AG10803 (cell line): ENCODE measurements at places on chromosomes 13 and 19.

DNA sequence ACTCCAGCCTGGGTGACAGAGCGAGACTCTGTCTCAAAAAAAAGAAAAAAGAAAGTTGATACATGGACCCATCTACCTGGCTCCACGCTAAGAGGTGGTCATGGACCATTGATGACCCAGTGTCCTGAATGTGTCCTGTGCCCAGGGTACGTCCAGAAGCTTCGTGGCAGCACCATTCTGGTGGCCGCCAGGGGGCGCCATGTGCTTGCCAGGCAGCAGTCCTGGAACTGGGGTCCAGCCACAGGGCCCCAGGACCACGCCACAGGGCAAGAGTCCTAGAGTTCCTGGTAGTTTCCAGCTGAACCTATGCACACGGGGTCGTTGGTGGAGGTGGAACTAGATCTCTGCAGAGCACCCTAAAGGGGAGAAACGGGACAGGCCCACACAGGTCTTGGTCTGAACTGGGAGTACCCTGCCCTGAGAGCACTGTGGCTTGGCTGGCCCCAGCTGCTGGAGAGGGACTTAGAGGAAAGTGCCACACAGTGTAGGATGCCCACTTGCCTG lies 19.9 kb upstream of the FBXO27 start:
- peak; percentile 56 for DNase-seq

- peak; percentile 99 for DNase-seq
These were observed 7.1 kb downstream of the RFX2 start for GRCh38 chr19:6103217-6103644.

GRCh38 chr19:6801485-6802086 lies 29.1 kb downstream of the VAV1 start:
- no peak for DNase-seq

DNA sequence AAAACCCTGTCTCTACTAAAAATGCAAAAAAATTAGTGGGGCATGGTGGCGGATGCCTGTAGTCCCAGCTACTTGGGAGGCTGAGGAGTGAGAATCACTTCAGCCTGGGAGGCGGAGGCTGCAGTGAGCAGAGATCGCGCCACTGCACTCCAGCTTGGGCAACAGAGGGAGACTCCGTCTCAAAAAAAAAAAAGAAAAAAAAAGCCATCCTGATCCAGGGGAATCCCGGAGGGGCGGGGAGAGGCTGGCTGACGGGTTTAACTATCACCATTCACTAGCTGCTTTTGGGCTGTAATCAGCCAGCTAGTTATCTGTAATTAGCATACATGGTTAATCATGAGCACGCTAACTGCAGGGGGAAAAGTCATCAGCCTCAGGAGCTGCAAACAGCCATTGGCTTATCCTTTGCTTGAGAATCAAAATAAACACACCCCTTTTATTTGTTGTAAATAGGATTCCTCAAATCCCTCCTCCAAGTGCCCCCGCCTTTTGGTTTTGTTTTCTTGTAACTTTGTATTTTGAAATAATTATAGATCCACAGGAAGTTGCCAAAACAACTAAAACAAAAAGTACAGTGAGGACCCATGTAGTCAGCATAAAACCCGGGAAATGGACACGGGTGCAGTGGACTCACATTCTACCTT lies 9.6 kb downstream of the FSD1 start:
- no peak for DNase-seq

- no peak for DNase-seq
These were observed 56.7 kb upstream of the UQCRFS1 start for GRCh38 chr19:29269641-29270040.

DNA sequence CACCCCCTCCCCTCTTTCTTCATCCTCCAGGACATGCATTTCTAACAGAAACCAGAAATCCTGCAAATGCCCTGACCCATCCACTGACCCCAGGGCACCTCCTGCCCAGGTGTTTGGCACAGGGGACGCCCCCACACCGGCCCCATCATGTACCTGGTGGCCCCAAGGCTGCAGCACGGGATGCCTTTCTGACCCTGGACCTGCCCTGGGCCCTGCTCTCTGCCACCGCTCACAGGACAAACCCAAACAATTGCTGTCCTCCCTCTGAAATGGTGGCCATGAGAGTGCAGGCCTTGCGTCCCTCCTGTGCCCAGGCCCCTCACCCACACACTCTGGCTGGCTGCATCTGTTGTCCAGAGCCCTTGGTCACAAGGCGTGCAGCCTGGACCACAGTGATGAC lies 12.1 kb downstream of the SCGB2B2 start:
- DNase-seq, result no peak

DNA sequence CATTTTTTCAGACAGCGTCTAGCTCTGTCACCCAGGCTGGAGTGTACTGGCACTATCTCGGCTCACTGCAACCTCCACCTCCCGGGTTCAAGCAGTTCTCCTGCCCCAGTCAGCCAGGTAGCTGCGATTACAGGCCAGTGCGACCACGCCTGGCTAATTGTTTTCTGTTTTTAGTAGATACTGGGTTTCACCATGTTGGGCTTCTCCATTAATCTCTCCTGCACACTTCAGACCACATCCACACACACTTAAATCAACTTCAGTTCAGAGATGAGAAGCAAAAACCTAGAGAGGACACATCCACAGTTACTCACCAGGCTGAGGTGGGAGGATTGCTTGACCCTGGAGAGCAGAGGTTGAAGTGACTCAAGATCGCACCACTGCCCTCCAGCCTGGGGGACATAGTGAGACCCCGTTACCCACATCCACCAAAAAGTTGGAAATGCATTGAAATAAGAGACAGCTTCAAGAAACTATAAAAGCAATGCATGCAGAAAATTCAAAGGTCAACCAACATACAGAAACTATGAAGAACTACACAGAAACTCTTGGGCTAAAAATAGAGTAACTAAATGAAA lies 42.3 kb downstream of the ZNF611 start:
- no peak for DNase-seq

DNA sequence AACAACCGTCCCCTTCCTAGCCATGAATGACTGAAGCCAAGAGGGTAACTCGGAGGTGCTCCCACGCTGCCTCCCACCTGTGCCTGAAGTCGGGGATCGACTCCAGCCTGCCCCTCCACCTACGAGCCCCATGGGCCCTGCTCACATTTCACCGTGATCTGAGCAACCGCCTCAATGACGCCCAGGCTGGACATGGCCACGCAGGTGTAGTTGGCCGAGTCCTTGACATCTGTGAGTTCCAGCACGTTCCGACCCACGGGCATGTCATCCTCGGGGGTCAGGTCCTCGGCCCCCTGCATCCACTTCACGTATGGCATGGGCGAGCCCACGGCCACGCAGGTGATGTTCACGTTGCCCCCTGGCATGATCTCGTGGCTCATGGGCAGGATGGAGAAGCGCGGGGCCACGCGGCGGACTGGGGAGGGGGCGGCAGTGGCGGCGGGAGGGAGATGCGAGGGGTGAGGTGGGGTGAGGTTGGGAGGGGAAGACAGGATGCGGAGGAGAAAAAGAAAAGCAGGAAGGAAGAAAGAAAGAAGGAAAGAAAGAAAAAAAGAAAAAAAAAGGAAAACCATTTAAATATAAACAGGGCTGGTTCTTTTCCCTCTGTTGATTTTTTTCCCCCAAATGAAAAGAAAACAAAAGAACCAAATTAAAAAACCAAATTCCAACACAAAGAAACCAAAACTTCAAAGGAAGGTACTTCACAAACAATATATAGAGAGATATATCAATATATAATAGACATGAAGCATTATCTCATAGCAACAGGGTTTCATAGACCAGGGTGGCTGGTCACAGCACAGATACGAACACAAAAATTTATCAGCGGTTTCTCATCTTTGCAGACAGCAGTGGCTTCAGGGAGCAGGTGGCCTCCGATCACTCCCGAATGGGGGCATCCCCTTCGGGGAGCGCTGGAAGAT lies 94.7 kb downstream of the PTPRS start:
- no peak for DNase-seq

DNA sequence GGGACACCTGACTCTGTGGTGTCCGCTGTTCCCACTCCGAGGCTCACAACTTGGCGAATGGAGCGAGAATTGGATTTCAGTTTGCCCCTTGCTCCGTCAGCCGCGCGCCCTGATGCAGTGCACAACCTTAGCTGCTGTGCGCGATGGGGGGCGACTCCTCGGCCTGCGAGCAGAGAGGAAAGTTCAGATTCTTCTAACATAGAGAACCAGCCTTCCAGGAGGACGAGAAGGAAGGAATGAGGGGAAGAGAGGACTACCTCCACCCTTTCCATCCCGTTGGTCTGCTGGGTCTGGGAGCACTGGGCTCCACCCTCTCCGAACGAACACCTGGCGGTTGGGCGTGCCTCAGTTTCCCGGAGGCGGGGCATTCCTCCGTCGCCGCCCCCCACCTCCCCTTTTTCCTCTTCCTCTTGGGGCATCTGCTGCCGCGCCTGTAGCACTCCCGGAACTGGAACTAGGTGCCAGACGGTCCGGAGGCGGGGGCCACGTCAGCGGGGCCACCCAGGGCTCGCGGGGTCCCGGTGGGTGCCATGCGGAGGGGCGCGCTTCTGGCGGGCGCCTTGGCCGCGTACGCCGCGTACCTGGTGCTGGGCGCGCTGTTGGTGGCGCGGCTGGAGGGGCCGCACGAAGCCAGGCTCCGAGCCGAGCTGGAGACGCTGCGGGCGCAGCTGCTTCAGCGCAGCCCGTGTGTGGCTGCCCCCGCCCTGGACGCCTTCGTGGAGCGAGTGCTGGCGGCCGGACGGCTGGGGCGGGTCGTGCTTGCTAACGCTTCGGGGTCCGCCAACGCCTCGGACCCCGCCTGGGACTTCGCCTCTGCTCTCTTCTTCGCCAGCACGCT lies at the start of gene KCNK6:
KCNK6 (plus strand) TSS at position 425 of the 838 bp plus-strand sequence; CDS start at position 531, 106 bp downstream.
- peak; percentile 15 for DNase-seq

- no peak for DNase-seq
These were observed 92.0 kb downstream of the KCTD15 start for GRCh38 chr19:33888665-33889064.

DNA sequence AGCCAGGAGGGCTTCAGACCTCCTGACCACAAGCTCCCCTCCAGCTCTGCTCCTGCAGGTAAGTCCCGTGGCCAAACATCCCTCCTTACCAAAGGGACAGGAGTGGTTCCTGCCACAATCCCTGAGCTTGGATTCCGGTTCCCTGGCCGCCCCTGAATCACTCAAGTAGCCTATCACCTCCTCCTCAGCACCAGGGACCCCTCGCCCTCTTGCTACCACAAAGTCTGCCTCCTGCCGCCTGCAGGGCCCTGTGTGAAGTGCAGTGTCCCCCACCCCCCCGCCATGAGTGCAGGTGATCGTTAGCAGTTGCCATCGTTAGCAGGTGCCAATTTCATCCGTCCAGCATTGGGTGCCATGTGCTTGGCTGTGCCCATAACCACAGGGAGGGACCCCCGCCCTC lies 40.8 kb upstream of the RANBP3 start:
- DNase-seq, result no peak

DNA sequence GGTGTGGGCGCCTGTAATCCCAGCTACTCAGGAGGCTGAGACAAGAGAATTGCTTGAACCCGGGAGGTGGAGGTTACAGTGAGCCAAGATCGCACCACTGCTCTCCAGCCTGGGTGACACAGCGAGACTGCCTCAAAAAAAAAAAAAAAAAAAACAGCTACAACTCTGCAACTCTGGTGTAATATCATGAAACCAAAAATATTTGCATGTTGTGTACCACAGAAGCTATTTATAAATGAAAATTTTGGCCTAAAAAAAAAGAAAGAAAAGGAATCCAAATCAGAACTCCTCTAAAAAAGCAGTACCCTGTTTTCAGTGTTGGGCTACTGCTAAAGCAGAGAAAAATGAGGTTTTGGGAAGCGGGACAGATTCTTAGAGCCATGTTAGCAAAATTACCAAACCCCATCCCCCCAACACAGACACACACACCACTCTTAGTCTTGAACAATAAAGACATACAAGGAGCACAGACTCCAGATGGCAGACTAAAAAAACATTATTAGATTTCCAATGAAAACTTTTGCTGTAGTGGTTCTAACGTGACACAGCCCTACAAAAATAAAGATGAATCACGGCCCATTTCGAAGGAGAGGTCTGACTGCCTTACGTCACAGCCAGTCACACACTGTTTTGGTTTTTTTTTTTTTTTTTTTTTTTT lies 51.5 kb downstream of the INSR start:
- peak; percentile 89 for DNase-seq

GRCh38 chr13:68214691-68215415 lies 984.7 kb upstream of the PCDH9 start:
- DNase-seq, result no peak

DNA sequence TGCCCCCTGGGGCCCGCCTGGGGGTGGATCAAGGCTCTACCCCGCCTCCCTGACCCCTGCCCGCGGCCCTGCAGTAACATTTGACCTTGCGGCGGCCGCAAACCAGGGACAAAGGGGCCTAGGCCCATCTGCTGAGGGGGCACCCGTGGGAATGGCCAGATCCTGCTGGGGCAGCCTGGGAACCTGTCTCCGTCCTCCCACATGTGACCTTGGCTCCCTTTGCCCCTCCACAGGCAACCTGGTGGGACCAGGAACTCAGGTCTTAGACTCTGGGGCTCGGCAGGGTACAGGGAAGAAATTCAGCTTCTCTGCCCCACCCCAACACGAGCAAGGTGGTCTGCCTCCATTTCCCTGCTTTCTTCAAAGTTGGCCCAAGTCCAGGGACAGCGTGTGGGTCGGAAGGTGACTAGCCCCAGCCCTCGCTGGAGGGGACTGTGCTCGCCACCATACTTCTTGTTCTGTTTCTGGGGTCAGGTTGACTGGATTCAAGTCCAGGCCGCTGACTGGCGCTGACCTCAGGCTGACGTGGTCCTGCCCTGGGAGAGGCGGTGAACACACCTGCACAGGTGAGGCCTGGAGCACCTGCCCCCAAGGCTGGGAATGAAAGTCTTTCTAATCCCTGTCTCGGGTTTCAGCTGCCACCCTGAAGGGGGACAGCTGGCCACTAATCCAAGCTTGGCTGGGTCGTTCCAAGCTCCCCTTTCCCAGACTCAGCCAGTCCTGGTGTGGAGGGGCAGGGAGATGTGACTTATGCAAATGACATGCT lies 2.5 kb upstream of the NR2F6 start:
- DNase-seq, result no peak

DNA sequence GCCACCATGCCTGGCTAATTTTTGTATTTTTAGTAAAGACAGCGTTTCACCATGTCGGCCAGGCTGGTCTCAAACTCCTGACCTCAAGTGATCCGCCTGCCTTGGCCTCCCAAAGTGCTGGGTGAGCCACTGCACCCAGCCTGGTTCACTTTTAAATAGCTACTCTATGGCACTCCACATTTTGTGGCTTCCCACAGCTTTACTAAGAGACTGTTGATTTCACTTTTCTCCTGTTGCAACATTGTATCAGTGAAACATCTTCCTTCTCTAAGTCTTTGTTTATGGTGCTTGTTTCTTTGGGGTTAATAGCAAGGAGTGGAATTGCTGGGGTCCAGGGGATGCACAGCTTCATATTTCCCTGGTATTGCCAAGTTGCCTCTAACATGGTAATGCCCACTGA lies 12.3 kb downstream of the TMEM38A start:
- no peak for DNase-seq

GRCh38 chr19:18317961-18318800 lies 4.7 kb downstream of the LSM4 start:
- DNase-seq, result no peak
